ENCODE measurements at places on chromosomes 13 and 19.

- no peak for DNase-seq
Observed at GRCh38 chr13:79385694-79386093, 20.4 kb downstream of the RBM26 start.

DNA sequence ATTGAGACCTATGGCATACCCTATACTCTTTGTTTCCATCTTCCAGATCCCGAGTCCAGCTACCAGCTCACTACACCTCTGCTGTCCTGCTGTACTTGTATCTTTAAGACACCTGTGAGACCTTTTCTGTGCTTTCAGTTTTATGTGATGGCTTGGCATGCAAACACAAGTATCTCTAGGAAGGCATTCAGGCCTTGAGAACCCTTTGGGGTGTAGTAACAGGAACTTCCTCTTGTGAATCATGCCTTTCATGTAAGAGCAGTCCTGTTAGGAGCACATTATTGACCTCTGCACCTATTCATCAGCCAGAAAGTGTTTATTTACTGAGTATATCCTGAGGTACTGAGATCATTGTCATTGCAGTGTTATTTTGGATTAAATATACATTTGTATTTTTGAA lies 87.0 kb upstream of the HTR2A start:
- no peak for DNase-seq

- DNase-seq: no peak
Observed at GRCh38 chr13:69487576-69487975, 620.0 kb upstream of the ATXN8OS start.

GRCh38 chr13:79519255-79519654 lies 38.3 kb downstream of the NDFIP2 start:
- DNase-seq: no peak

GRCh38 chr13:101179021-101179420 lies 237.3 kb downstream of the NALCN start:
- DNase-seq: no peak

Data from hypothalamus (tissue), 51 donors.